Activated CD8-positive, alpha-beta memory T cell treated with anti-CD3 and anti-CD28 coated beads for 1 hour (primary cell): ENCODE measurements at places on chromosomes 13 and 19.
A peak's percentile ranks its signal among the peaks of the same experiment; 100 is the strongest.

DNA sequence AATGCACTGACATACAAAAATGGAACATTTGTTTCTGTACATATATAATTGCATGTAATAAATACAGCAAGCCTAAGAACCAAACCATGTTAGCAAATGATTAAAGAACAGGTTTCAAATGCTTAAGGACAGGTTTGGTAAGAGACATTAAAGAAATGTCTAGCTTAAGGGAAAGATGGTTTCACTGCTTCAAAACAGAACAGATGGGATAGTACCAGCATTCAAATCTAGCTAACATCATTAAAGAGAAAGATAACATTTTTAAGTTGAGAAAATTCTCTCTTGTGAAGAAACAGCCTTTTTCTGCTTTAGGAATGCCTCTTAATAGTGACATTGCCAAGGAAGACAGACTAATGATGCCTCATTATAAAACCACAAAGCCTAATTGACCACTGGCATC is 52.5 kb upstream of the DOCK9 start:
- no peak for DNase-seq

DNA sequence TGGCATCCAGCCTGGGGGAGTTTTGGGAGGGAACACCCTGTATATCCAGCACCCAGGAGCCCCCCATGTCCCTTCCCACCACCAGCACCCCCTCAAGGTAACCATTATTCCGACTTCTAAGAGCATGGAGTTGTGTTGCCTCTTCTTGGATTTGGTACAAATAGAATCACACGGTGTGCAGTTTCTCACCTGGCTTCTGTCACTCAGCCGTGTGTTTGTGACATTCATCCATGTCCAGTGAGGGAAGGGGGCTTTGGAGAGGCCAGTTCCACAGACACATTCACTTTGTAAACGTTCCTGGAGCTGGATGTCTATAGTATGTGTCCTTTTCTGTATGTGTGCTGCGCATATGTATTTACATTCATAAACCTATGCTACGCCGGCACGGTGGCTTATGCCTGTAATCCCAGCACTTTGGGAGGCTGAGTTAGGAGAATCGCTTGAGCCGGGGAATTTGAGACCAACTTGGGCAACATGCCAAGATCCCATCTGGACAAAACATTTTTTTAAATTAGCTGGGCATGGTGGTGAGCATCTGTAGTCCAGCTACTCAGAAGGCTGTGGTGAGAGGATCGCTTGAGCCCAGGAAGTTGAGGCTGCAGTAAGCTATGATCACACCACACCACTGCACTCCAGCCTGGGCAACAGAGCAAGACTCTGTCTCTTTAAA is 36.6 kb downstream of the MYH14 start:
- no peak for DNase-seq

- DNase-seq: no peak
Measured at GRCh38 chr13:111485491-111486250, 165.2 kb downstream of the TEX29 start.

DNA sequence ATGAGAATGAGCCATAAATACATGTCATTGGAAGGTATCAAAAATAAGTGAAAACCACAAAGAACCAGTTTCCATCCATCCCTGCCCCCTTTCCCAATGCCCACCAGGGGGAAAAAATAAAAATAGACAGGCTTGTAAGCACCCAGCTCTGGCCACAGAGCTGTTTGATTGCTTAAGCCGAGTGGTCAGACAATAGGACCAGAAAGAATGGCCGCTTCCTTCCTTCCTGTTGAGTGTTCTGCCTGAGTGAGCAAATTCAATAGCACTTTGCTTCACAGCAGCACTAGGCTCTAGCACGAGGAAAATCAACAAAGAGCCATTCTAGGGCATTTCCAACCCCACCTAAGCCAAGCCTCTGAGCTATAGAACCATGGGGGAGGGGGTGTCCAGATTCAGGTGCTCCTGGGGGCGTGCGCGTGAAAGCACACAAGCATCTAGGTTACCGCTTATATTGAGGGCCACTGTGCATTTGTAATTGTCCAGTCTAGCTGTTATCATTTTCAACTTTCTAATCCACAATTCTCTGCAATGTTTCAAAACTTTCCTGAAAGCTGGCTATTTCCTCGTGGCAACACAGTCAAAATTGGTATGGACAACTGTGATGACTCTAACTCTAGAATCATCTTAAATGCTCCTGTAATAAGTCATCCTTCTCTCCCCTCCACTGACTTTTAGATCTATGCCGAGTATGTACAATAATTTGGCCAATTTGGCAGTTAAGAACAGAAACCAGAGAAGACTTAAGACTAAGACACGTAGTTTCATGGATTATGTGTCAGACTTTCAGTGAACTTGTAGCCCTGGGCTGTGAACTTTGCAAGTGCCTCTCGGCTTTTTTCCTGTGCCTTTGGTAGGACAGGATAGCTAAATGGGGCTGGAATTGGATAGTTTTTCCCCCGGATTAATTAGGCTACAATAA is 64.3 kb downstream of the SPRY2 start:
- DNase-seq: no peak

DNA sequence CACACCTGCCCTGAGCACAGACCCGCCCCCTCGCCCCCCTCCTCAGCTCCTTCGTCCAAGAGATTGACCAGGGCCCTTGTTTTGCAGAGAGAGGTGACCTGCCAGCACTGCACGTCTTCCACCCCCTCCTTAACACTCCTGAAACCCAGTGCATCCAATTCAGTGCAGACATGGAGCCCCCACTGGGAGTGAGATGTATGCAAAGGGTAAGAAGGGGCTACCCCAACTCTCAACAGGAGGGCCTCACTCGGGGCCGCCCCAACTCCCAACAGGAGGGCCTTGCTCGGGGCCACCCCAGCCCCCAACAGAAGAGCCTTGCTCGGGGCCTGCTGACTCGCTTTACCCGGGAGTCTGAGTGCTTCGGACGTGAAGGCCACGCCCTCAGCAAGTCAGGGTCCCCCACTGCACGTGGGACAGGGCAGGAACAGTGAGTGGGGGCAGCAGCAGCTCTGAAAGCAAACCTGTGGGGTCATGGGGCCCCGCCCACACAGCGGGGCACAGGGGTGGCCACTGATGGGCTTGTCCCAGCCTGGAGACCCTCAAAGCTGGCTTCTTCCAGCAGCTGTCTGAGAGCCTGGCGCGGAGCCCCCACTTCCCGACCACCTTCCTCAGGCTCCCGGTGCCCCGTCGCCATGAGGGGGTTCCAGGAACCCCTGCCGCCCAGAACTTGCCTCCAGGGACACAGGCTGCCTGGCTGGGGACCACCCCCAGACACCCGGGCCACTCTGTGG is 5.6 kb downstream of the CACTIN start:
- no peak for DNase-seq

GRCh38 chr13:39804332-39805210 is 149.1 kb downstream of the COG6 start:
- no peak for DNase-seq

DNA sequence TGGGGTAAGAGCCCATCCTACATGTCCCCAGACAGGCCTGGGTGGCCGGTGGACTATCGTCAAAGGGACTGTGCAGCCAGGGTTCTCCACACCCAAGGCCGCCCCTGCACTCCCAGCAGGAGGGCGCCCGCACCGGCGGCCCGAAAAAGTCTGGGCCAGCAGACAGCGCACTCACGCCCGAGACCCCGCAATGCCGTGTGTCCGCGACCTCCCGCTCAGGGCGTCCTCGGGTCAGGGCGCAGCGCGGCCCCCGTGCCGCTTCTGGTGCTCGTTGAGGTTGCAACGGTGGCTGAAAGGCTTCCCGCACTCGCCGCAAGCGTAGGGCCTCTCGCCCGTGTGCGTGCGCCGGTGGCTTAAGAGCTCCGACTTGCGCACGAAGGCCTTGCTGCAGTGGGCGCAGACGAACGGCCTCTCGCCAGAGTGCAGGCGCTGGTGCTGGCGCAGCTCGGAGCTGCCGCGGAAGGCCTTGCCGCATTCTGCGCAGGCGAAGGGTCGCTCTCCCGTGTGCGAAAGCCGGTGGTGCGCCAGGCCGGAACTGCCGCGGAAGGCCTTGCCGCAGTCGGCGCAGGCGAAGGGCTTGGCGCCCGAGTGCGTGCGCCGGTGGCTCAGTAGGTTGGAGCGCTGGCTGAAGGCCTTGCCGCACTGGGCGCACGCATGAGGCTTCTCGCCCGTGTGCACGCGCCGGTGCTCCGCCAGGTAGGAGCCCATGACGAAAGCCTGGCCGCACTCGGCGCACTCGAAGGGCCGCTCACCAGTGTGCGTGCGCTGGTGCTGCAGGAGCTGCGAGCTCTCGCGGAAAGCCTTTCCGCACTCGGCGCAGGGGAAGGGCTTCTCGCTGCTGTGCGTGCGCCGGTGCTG is 2.8 kb upstream of the A1BG start:
- no peak for DNase-seq

DNA sequence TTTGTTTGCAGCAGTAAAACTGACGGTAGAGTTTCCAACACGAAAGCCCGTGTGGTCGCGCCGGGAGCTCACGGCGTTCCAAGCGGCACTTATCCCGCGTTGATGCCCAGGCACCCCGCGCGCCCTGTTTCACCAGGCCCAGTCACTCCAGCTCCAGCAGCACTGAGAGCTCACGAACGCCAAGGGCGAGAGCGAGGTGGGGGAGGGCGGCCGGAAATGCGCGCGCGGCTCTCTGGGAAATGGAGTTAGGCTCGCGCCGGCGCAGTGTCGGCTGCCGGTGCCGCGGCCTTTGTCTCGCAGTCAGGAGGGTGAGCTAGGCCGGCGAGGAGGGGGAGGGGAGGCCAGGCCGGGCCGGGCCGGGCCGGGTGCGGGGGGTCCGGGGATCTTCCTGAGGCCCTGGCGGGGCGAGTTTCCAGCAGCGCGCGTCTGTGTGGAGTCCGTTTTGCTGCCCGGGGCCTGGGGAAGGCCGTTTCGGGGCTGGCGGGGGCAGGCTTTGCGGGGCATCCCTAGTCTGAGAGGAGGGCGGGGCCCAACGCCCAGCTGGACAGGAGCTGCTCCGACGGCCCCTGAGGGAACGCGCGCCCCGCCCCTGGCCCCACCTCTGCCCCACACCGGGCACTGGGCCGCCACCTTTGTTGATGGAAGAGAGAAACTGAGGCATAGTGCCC is at the start of gene ZNF135:
ZNF135 (plus strand) TSS at position 280 of the 668 bp plus-strand sequence. CDS start 721 bp downstream, outside the sequence.
- peak; percentile 10 for DNase-seq

- no peak for DNase-seq
Measured at GRCh38 chr19:48530066-48530720, 18.6 kb upstream of the LMTK3 start.

GRCh38 chr19:33438987-33439781 is 65.7 kb downstream of the CEBPG start:
- DNase-seq: no peak

- no peak for DNase-seq
Measured at GRCh38 chr13:70189981-70190380, 81.7 kb upstream of the KLHL1 start.

DNA sequence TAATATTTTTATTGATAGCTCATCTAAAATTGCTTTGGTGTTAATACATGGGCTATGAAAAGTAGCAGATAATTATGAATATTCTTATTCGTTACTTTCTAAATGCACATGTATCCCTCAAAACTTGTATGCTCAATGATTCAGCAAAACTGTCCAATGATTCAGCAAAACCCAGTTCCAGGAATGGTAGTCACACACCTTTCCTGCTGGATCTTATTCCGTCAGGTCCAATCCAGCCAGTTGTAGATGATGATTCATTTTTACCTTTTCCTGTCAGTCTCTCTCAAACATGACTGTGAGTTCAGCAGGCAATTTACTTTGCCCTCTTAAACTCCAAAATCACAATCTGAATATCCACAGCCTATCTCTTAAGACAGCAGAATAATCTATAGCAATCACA is 1082.6 kb downstream of the EFNB2 start:
- DNase-seq: no peak

DNA sequence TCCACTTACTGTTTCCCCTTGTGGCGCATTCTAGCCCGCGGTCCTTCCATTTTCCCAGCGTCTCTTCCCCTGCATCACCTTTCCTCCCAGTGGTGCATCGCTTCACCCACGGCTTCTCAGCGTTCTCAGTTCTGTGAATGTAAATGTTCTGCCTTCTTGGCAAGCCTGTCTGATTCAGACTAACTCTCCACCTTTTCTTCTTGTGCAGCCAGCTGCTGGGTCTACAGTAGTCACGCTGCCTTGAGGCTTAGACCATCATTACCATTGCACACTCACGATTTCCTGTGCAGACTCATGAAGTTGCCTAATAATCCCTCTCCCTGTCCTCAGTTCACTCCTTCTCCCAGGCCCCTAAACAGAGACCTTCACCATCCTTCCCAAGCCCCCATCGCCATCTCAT is 75.0 kb downstream of the DHRS12 start:
- no peak for DNase-seq

DNA sequence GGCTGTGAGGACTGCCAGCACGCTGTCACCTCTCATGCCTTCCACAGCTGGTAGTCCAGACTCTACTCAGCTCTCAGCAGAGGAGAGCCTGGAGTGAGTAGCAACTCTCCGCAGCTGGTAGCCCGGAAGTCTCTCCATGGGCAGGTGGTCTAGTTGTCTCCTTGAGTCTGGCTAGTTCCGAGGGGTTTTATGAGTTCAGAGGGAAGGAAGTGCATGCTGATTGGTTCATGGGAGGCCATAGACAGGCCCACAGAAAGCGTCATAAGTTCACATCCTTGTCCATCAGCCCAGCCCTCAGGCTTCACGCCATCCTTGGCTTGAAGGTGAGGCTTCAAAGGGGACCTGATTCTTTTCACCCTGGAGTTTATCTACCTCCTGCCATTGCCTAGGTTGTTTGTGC is 2662.4 kb upstream of the PCDH20 start:
- DNase-seq: no peak

DNA sequence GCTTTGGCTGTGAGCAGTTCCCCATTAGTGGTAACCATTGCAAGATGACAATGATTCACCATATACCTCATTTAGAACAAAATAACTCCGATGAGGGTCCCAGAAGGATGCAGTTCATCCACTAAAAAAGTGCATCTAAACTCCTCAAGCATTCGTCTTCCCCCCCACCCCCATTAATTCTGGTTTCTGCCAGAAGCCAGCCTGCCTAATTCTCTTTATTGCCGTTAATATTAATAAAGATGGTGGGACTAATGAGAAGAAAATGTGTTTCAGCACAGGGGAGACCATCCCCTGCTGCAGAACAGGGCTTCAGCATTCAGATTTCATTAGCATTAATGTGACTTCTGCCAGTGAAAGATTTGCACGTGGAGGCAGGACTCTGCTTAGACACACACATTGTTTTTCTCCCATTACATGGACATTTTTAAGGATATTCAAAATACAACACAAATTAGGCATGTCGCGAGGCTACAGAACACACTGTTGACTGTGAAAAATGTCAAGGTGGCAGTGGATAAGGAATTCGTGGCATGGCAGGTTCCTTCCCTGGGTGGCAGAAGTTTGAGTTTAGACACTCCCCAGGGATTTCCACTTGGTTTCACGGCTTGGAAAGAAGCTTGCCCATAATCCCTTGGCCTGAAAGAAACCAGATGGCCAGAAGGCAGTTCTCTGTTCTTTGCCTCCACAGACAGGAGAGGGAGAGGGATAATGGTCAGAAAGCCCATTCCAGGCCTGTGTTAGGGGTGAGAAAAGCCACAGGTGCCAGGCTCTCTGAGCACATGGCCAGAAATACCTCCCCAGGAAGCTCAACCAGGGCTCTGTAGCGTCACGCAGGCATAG is 236.5 kb downstream of the FOXO1 start:
- no peak for DNase-seq

- no peak for DNase-seq
Measured at GRCh38 chr13:99655351-99656091, 154.2 kb downstream of the TM9SF2 start.

- DNase-seq: no peak
Measured at GRCh38 chr13:107459430-107459829, 755.9 kb downstream of the LIG4 start.

- DNase-seq: no peak
Measured at GRCh38 chr13:62250501-62251201, 835.0 kb upstream of the PCDH20 start.
